ENCODE measurements at places on chromosomes 2 and 18.

- no peak for DNase-seq
Observed at GRCh38 chr2:38066421-38067115, 9.4 kb downstream of the CYP1B1 start.

DNA sequence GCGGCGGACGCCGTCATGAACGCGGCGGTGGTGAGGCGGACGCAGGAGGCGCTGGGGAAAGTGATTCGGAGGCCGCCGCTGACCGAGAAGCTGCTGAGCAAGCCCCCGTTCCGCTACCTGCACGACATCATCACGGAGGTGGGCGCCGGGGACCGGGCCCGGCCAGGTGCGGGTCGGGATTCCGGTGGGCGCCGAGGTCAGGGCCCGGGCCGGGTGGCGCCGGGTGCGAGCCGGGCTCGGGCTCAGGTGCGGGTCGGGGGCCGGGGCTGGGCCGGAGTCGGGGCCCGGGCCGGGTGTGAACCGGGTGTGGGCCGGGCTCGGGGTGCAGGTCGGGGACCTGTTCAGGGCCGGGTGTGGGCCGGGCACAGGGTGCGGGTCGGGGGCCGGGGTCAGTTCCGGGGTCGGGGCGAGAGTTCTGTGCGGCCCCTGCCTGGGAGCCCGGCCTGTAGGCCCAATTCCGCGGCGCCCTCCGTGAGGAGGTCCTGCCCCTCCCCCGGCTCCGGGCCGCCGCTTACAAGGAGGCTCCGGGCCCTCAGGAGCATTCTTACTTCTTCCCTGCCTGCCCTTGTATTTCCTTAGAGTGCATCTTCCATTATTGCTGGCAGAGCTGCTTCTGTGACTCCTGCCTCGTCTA is 447 bp downstream of the TRAF3IP1 start:
- DNase-seq: no peak

GRCh38 chr2:240994171-240994896 is 4.1 kb upstream of the SNED1 start:
- DNase-seq: peak; percentile 3

DNA sequence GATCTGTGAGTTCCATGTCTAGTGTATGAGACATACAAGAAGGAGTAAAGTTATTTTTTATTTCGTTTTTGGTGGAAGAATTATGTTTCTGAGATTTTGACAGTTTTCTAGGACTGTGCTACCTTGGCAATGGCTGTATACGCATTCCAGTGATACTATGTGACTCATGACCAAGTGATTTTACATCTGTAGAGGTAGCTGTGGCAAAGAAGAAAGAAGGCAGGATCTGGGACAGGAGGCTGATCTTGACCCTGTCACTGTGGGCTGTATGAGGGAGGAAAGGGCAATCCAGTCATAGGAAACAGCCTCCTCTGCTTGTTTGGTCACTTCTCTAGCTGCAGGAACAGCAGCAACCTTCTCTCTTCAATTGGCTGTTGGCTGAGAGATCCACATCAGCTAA is 44.0 kb upstream of the PDCL3 start:
- no peak for DNase-seq

- DNase-seq: no peak
Observed at GRCh38 chr18:48110797-48111196, 180.3 kb upstream of the SMAD2 start.

GRCh38 chr2:133680343-133681049 is 112.2 kb upstream of the NCKAP5 start:
- no peak for DNase-seq

DNA sequence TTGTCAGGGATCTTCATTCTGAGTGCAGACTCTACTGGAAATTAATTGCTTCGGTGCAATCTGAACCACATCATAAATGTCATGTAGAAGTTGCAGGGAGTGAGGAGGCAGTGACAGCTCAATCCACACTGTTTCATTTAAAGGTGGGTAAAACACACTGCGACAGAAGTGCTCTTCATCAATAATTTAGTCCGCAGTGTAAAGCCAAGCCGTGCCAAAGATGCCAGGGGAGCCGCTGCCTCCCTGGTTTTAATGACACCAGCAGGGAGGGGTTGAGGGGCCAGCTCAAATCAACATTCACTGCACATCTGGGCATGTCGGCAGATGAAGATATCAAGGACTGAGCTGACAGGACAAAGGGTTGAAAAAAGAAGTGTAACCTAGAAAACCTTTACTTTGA is 305.7 kb upstream of the VRK2 start:
- DNase-seq: no peak

GRCh38 chr18:46360102-46360699 is 256.0 kb downstream of the HAUS1 start:
- DNase-seq: no peak

GRCh38 chr2:214104219-214104618 is 306.6 kb upstream of the VWC2L start:
- DNase-seq: no peak

DNA sequence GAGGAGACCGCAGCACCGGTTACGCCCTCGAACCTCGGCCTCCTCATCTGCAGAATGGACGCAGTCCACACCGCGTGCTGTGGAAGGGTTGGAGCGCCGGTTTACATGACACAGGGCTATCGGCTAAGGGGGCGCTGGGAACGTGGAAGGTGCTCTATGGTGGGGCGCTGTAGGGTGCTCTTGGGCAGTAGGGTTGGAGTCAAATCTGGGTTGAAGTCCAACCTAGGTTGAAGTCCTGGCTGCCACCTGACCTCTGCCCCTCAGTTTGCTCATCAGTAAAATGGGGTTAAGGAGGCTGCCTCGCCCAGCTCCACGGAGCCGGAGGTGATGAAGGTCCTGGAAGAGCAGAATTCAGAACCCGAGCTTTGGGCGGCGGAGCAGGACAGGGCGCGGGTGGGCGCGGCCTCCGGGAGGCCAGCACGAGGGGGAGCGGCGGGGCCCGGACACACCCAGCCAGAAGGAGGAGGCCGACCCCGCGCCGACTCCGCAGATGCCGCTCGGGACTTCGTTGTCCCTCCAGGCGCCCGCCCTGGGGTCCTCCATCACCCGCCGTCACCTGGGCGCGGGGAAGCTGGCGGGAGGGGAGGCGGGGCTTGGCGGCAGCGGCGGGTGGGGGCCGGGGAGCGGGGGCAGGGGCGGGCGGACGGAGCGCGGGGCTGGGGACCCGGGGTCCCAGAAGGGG is 558 bp upstream of the GAREM2 start:
- no peak for DNase-seq

DNA sequence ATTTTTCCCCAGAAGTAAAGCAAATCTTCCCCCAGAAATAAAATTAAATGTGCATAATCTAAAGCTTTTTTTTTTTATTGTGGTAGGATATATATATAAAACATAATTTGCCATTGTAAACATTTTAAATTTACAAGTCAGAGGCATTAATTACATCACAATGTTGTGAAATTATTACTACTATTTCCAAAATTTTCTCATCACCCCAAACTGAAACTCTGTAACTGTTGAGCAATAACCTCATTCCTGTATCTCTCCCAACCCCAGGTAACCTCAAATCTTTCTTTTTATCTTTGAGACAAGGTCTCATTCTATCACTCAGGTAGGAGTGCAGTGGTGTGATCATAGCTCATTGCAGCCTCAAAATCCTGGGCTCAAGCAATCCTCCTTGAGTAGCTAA is 11.2 kb downstream of the MRPL19 start:
- DNase-seq: no peak

GRCh38 chr2:23745726-23746105 is 181.2 kb downstream of the ATAD2B start:
- no peak for DNase-seq

DNA sequence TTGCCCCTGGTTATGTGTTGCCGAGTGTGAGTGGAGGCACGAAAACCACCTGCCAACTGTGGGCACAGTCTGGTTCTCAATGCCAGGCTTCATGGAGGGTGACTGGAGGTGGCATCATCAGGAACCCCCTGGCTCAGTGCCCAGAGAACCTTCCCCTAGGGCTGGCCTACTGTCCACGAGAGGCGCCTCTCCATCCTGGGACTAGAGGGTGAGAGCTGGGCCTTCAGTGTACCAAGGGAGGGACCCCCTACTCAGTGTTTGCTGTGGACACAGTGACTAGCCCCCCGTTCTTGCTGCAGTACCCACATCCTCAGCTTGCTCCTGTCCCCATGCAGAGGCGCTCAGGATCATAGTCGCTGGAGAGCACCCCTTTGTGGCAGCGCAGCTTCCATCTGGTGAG is 202.6 kb downstream of the HDAC4 start:
- DNase-seq: no peak

GRCh38 chr2:27050996-27051901 is at the start of gene AGBL5:
TSS of gene AGBL5 (plus strand) at chr2:27051668. CDS start at chr2:27052959, 1,291 bp downstream.
- peak; percentile 98 for DNase-seq

GRCh38 chr2:149666809-149667320 is 79.3 kb upstream of the MMADHC start:
- DNase-seq: no peak

DNA sequence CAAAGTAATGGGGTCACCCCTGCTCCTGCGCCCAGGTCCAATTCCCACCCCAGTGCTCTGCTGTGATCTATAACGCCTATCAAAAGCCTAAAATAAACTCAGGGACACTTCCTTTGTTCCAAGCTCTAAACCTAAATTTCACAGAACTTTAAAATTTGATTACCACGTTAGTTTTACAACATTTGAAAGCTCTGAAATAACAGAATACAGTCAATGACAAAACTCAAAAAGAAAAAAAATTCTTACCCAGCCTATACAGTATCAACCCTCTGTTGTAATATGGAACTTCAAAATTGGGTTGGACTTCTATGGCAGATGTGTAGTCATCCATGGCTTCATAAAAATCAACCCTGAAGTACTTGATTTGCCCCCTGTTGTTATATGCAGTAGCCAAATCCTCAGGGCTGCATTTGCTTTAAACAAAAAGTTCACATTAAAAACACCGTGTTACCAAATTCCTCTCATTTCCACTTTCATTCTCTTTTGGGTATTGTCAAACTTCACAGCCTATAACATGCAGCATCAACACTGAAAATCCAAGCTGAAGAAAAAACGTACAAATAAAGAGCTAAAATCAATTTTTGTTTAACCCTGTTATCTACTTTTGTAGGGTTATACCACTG is 4.0 kb downstream of the TTC32 start:
- DNase-seq: no peak

DNA sequence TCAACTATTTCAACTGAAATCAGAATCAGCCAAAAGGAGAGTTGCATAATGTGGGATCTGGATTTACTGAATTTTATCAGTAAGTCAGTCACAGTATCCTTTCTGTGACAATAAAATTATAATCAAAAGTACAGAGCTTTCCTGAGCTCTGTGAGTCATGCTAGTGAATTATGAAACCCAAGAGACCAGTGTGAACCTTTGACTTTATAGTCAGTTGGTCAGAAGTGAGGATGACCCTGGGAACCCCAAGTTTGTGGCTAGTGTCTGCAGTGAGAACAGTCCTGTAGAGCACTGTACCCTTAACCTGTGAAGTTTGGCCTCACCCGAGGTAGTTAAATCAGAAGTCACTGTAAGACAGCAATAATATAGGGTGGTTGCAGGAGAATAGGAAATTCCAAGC is 381.7 kb downstream of the CDH19 start:
- DNase-seq: no peak

DNA sequence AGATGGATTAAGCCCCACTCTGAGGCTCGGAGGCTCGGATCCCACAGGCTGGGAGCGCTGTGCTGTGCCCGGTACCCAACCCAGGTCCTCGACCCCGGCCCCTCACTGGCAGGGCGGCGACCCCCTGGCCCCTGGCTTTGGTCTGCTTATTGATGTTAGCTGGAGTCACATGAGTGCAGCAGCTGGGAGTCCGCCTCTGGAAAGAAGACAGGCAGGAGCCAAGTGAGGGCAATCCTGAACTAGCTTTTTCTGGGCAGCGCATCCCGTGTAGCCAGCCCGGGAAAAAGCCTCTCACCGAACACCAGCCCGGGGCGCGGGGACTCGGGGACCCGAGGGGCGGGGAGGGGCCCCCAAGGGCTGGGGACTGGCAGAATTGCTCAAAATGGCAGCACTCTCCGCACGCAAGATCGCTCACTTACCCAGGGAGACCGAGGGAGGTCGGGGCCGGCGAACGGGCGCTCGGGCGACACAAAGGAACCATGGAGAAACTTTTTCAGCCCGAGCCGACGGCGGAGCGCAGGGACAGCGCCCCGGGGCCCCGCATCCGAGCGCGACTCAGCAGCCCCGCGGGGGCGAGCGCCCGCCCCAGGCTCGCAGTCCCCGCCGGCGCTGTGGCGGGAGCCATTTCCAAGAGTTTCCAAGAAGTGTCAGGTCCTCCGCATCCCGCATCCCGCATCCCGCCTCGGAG is 567 bp downstream of the TMEM200C start:
- peak; percentile 34 for DNase-seq

DNA sequence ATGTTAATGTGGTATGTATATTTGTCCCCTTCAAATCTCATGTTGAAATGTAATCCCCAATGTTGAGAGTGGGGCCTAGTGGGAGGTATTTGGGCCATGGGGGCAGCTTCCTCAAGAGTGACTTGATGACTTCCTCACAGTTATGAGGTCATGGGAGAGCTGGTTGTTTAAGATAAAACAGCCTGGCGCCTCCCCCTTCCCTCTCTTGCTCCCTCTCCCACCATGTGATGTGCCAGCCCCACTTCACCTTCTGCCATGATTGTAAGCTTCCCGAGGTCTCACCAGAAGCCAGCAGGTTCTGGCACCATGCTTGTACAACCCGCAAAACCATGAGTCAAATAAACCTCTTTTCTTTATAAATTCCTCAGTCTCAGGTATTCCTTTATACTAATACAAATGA is 258.3 kb upstream of the POU3F3 start:
- no peak for DNase-seq

DNA sequence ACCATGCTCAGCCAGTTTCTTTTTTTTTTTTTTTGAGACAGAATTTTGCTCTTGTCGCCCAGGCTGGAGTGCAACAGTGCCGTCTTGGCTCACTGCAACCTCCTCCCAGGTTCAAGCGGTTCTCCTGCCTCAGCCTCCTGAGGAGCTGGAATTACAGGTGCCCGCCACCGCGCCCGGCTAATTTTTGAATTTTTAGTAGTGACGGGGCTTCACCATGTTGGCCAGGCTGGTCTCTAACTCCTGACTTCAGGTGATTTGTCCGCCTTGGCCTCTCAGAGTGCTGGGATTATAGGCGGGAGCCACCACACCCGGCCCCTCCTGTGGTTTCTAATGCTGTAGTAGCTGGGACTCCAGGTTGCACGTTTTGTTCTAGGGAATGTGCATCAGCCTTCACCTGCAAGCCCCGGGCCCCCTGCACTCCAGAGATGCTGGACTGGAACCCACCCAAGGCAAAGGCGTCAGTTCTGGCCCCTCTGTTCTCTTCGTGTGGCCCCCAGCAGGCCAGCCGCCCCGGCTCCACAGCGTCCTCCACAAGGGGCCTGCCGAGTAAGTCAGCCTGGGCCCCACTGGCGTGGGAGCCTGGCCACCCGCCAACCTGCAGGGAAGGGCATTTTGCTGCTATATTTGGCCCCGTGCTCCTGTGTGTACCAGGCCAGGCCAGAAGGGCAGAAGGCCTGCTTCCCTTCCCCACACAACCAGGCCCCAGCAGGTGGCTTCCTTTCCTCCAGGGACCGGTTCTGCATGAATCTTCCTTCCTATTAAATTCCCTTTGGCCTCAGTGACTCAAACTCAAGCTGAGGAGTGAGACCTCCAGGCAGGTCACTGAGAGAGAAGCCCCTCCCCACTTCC is 25.7 kb upstream of the B3GNT7 start:
- DNase-seq: no peak

DNA sequence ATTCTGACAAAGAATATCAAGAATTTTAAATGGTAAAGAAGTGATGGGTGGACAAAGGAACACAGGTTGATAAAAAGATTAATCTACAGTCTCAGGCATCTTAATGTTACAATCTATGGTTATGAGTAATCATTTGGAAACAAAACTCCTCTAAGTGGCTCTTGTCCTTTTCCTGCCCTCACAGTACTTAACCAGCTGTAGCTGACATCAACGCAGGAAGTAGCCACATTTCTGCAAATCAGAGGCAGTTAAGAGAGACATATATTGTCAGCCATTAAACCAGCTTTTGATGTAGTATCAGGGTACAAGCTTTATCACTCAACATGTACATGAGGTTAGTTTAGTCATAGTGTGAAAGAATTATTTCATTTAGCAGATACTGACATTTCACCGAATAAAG is 244.6 kb downstream of the NR4A2 start:
- DNase-seq: no peak

Data from activated T-cell treated with anti-CD3 and anti-CD28 coated beads, Interleukin-2, amount 50 U/mL, for 24 hours (primary cell).